ENCODE measurements at places on chromosomes 1 and 21.

- DNase-seq, result no peak
Observed at GRCh38 chr21:35321322-35322200, 272.5 kb upstream of the RUNX1 start.

DNA sequence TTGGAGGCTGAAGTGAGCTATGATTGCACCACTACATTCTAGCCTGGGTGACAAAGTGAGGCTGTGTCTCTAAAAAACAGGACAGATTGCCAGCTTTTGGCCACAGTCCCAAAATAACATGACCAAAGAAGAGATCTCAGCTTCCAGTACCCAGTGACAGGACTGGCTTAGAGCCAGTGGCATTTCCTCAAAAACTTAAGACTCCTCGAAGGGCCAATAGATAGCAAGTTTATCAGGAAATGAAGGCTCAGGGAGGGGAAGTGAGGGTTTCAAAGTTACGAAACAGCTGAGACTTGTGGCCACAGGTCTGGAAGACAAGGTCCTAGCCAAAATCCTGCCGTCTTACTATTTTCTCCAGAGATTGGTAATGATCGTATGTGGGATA is 6.3 kb upstream of the TMEM39B start:
- DNase-seq, result no peak

- no peak for DNase-seq
Observed at GRCh38 chr1:233368106-233368788, 40.7 kb downstream of the MAP3K21 start.

GRCh38 chr1:27630859-27631491 is 4.0 kb downstream of the FGR start:
- DNase-seq, result no peak

GRCh38 chr1:25805863-25806225 is 5.9 kb downstream of the SELENON start:
- DNase-seq, result no peak

GRCh38 chr21:29523646-29524045 is 224.9 kb downstream of the BACH1 start:
- DNase-seq, result no peak

DNA sequence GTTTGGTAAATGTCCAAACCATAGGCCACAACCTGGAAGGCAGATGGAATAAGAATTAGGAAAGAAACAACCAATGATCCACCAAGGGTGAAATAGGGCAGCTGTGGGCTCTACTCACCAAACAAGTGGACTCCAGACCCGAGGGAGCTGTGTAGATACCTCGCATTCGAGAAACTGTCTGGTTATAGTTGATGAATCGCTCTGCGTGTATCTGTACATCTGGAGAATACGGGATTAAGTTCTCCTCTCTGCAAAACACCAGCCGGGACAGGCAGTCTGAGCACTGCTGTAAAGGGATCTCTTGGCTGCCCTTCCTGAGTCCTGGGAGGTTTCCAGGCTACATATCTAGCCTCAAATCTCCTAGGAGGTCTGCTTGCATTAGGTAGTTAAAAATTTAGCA is 9.4 kb upstream of the UBR4 start:
- DNase-seq, result no peak

GRCh38 chr1:46026531-46026930 is 105.9 kb downstream of the PIK3R3 start:
- no peak for DNase-seq

DNA sequence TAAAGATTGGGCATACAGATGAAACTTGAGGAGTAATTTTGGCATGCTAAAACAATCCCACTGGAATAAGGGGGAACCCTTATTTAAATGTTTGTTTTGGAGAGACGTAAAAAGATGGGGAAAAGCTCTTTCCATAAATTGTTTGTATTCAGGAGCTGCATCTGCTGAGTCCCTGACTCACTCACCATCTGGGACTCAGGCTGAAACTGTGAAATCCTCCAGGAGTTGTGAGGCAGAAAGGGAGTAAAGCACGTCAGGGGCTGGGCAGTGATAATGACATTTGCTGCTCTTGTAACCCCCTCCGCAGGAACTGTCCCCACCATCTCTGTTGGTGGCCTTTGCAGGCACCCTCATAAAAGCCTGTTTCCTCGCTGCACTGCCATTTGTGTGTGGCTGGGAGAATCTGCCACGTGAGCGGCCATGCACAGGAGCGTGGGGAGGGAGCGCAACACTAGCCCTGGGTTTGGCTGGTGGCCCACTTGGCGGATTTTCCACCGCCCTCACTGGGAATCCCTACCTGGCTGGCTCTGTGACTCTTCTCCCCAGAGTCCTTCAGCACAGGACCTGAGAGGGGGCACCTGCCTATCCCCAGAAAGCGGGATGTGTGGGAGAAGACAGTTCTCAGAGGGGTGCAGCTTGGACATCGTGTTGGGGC is 45.3 kb downstream of the ZSCAN20 start:
- DNase-seq, result no peak

- DNase-seq, result no peak
Observed at GRCh38 chr1:94949681-94950661, 23.1 kb upstream of the CNN3 start.

- DNase-seq, result no peak
Observed at GRCh38 chr1:44033756-44034155, 2.5 kb upstream of the SLC6A9 start.

- DNase-seq, result no peak
Observed at GRCh38 chr1:59680044-59680443, 134.7 kb upstream of the HOOK1 start.

DNA sequence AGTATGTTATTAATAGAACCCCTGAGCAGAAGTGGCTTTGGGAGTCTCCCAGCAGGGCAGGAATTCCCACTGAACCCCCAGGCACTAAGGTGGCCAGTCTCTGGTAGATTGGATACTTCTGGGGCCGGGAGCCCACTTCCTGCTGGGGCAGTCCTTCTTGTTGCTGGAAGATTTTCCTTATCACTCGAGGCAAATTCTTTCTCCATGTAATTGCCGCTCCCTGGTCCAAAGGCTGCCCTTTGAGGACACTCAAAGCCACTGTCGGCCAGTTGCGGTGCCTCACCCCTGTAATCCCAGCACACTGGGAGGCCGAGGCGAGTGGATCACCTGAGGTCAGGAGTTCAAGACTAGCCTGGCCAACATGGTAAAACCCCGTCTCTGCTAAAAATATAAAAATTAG is 22.6 kb upstream of the TNFRSF1B start:
- no peak for DNase-seq

DNA sequence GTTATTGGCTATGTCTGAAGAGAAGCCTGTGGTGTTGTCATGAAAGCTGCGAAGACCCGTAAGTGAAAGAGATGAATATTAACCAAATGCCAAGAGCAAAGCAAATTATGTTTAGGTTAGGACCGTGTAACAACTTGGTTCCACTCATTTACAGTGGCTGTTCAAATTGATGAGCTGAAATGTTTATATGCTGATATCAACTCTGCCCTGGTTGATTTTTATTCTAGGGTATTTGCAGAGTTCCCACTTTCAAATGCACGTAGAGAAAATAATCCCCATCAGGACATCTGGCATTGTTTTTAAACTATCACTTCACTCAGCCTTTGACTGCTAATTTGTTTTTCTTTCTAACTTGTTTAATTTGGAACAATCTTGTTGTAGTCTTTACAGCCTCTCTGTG is 581.6 kb upstream of the ADAMTS5 start:
- DNase-seq, result no peak

DNA sequence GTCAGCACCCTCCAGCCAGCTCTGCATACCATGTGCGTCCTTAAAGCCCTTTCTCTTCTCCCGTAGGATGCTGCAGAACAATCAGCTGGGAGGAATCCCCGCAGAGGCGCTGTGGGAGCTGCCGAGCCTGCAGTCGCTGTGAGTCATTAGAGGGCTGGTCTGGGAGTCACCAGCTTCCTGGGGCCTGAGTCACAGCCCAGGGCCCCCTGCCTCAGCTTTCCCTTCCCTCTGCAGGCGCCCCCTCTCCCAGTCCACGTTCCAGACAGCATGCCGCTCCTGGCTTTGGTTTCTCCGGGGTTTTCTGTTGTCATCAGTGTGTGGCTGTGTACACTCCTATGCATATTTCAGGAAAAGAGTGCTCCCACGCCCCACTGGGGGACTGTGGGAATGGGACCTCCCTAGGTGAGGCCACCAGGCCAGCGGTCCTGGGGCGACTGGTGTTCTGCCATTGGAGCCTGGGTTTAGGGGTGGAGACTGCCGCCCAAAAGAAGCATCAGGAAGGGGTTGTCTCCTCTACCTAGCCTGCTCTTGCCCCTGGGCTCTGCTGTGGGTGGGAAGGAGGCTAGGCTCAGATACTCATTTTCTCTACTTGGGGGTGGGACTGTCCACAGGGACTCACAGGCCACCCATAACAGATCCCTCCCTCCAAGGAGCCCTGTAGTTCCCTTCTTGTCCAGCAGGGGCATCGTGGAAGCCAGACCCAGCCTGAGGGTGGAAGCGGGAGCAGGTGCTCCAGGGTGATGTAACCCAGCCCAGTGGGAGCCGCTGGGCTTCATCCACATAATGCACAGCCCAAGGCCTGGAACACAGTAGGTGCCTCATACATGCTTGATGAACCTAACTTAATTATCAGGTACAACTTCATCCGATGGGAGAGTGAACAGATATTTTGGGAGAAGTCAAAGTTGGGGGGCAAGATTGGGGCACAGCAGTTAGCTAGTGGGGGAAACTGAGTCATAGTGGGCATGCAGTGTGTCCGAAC is 42.5 kb downstream of the LGR6 start:
- peak; percentile 43 for DNase-seq

DNA sequence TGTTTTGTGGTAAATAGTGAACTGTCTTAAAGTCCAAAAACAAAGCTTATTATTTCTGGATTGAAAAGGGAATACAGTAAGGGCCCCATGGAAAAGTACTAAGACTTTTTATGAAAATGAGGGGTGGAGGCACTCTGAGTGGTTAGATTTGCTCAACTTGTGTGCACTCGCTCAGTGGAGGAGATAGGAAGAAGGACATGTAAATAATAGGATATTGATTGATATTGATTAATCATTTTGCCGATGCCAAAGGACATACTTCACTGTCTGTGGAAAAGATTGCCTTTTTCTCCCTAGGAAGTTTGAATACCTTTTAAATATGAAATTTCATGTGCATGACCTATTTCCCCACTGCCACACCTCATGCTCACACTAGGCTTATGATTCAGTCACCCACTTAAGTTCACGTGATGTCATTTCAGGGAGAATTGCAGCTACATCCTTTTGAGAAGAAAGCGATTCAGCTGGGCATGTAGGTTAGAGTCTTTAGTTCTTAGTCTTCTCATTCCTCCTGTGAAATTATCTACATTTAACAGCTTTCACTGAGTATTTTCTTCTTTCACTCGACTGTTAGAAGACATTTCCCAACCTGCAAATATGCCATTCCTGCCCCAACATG is 5.0 kb downstream of the MTR start:
- no peak for DNase-seq

DNA sequence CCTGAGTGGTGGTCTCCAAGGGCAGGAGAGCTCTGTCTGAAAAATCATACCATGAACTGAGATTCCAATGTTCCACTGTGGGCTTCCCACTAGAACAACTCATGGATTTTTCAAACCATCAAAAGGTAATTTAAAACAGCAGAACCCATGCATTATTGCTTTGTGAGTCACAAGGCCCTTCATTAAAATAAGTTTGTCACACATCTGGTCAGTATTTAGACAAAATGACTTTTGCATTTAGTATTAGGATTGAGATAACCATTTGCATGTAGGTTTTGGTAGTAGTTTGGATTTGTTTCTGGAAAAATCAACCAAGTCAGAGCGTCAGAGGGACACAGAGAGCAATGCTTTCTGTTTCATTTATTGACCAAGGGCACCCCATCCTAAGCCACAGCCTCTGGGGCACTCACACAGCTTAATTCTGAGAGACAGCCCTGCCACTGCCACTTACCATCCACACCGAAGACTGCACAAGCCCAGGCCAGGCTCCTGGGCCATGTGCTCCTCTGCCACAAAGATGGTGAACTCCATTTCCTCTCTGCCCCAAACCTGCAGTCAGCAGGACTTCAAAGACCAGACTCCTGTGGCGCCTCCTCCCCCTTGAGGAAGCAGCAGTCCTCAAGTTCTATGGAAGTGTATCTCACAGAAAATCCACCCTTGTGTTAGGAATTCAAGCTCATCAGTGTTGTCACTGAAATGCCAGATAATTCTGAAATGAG is 132.6 kb upstream of the DUSP10 start:
- DNase-seq, result no peak

DNA sequence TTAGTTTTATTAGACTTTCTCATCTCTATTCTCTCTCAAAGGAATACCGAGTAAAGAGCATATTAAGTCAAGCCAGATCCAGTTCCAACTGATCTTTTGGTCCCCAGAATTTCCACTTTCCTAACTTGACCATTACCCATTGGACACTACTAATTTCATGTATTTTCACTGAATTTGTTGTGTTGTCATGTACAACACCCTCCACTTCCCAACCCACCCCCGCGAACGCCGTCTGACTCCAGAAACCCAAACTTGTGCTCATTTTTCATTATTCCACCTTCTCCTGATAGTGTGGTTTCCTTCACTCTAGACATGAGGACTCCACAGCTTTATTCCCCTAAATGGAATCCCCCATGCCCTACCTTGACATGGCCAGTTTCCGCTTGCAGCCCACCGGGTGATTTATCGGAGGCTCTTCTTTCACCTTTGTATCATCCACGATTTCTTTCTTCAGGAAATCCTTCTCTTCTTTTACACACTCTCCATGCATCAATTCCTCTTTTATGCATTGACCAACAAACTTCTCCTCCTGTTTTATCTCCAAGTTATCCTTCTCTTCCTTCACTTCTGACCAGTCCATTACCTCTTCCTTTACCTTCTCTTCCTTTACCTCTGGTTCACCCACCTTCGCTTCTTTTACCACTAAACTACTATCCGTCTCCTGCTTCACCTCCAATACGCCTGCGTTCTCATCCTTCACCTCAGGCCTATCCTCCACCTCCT is 805 bp downstream of the ZNHIT6 start:
- no peak for DNase-seq

GRCh38 chr1:153733970-153734369 is 6.1 kb downstream of the INTS3 start:
- no peak for DNase-seq

DNA sequence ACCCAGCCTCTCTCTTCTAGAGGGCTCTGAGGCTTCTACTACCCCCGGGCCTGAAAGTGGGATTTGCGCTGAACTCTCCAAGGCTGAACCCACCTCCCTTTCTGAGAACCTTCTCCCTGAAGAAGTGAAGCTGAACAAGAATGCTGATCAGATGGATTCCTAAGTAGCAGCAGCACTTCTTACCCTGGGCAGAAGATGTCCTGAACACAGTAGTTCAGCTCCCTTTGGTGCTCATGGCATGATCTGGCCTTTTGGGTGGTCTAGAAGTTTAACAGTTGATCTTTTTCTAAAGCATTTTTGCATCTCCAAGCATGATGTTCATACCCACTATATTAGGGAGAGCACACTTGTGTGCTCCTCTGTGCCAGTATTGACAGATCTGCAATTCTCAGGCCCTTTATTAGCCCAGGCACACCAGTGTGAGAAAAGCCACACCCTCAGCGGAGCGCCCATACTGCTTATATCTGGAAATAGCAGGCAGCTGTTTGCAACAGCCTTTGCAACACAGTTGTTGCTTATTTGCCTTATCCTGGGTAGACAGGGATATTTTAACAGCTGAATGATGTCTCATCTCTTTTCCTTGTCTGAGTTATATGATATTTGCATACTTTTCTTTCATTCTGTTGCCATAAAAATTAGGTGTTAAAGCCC is 34.2 kb downstream of the CNN3 start:
- no peak for DNase-seq

GRCh38 chr1:102897557-102897956 is 210.8 kb downstream of the COL11A1 start:
- no peak for DNase-seq
